ENCODE measurements at places on chromosomes 3 and 15. TPM values are rescaled to one million over a fixed set of nuclear protein-coding genes. Genes with fewer than 3 reads are reported as not detected.

DNA sequence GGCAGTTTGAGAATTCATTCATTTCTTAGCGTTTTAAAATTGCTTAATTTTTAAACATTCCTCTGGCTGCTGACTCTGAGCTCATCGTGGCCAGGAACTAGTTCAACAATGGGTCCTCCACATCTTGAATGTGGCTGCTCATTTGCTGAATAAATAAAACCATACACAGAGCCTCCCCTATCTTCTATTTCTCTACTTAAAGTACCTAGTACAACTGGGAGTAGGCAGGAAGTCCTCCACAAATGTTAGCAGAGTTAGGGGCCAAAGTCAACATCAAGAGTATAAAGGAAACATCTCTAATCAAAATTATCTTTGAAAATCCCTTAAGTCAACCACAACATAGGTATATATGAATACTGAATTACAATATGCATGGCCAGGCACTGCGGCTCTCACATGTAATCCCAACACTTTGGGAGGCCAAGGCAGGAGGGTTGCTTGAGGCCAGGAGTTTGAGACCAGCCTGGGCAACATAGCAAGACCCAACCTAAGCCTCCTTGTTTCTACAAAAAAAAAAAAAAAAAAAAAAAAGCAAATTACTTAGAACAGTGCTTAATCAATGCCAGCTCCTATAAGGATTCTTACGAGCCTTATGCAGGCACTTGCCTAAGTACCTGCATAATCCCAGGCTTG lies 57.5 kb upstream of the LMOD3 start:
- H3K4me1 ChIP-seq: peaks cover 13% of the 10 kb centered on the region
- no peak for DNase-seq
- H3K36me3 ChIP-seq: peaks cover 56% of the 10 kb centered on the region
- no peak overlapping the region for H3K4me3 ChIP-seq

GRCh38 chr3:139310474-139310933 lies 33.3 kb upstream of the MRPS22 start:
- H3K27ac ChIP-seq: no peak overlapping the region
- H3K36me3 ChIP-seq: no peaks in the 10 kb centered on the region
- peaks cover 3% of the 10 kb centered on the region for H3K27me3 ChIP-seq
- no peak overlapping the region for H3K4me3 ChIP-seq

MAP2K1 gene
- 108 TPM for total RNA-seq

STRA6 gene
- not detected for total RNA-seq

DNA sequence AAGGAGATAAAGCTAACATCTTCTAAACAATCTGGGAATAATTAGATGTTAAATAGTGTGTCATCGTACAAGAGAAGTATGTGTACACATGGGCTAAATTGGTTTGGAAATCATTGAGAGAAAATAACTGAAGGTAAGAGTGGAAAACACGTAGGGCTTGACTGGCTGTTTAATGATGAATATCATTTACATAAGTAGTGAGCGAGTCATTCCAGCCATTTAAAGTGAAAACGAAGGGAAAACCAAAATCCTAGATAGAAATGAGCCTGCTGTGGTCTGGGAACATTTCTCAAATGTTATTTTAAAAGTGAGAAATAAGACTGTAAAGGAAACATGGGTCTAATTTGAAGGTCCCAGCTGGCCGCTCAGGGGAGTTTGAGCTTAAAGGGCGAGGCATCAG lies 41.9 kb upstream of the KCNMB2 start:
- no peaks in the 10 kb centered on the region for H3K4me1 ChIP-seq
- no peak overlapping the region for H3K27ac ChIP-seq

DNA sequence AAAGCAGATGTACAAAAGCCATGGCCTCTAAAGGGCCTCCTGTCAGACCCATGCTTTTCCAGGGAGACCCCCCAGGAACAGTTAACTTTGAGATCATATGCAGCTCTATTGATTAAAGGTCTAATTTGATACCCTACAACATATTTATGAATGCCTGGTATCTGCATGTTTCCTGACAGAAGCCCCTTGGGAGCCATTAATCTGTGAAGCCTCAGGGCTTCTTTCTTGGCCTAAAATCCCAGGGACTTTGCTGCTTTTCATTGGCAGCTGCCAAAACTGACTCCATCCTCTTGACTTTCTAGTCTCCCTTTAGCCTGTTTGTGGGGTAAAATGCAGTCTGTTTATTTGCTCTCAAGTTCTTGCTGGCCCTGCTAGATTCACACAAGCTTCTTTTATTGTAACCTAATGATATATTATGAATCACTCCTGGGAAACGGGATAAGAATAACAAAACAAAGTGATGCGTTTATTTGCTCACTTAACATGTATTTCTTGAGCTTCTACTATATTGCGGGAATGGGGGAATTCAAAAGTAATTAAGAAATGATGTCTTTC lies 257.0 kb downstream of the LSAMP start:
- no peak for DNase-seq
- no peaks in the 10 kb centered on the region for H3K36me3 ChIP-seq
- H3K4me3 ChIP-seq: no peak overlapping the region
- no peaks in the 10 kb centered on the region for H3K27me3 ChIP-seq
- no peaks in the 10 kb centered on the region for H3K4me1 ChIP-seq
- H3K27ac ChIP-seq: no peak overlapping the region

- no peak for DNase-seq
- no peaks in the 10 kb centered on the region for H3K4me1 ChIP-seq
- H3K4me3 ChIP-seq: no peak overlapping the region
- H3K27me3 ChIP-seq: no peaks in the 10 kb centered on the region
- no peak overlapping the region for H3K27ac ChIP-seq
Measured at GRCh38 chr3:22121068-22121701, 370.2 kb upstream of the ZNF385D start.

ADCY5 gene
- total RNA-seq: not detected

GNAT1 gene
- total RNA-seq: not detected

DNA sequence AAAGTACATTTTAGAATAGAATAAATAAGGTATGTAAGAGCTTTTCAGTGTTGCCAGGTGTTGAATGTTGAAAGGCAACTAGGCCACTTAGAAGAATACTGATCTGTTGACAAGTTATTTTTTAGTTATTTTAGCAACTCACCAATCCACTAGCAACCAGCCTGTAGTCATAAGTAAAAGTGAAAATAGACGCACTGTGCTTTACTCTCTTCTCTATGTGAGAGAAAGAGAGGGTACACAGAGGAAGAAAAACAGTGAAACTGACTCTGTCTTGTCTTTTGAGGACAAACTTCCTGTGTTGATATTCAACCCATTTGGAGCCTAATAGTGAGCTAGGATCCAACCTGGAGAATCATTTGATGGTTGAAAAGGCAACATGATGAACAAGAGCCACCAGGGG lies 327.1 kb upstream of the GOLIM4 start:
- H3K27ac ChIP-seq: no peak overlapping the region
- no peaks in the 10 kb centered on the region for H3K4me1 ChIP-seq
- H3K4me3 ChIP-seq: no peak overlapping the region
- no peak for DNase-seq

DNA sequence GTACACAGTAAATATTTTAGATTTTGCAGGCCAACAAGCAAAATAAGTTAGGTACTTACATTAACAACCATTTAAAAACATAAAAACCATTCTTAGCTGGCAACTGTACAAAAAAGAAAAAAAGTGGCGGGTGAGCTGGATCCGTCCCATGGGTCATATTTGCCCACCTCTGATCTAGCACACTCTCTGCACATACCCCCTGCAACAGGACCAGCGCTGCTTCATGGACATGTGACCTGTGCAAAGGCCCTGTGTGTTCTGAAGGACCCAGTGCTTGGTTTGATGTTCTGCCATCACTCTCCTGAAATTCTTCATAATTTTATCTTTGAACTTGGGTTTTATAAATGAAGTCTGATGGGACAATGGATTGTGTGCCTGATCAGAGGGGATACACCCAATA lies 72.5 kb upstream of the ACAN start:
- H3K27ac ChIP-seq: no peak overlapping the region
- DNase-seq: no peak
- peaks cover 18% of the 10 kb centered on the region for H3K27me3 ChIP-seq
- H3K36me3 ChIP-seq: no peaks in the 10 kb centered on the region
- no peaks in the 10 kb centered on the region for H3K4me1 ChIP-seq

CLDN1 gene
- total RNA-seq: not detected

DNA sequence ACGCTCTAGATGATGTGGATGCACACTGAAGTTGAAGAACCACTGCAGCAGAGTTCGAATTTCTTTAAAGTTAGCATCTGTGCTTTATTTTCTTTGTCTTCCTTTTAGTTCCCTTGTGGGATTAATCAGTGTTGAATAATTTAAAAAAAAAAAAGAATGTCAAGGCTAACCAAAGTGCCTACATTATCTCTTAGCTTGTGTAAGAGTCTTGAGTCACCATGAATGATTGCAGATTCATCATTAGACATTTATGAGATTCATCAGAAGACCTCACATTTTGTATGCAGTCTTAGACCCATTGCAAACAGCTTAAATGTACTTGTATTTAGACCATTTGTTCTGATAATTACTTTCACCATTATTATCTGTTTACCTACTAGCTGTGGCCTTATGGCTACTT lies 182.2 kb downstream of the FNDC3B start:
- H3K4me1 ChIP-seq: no peaks in the 10 kb centered on the region
- no peak for DNase-seq
- H3K27me3 ChIP-seq: no peaks in the 10 kb centered on the region
- H3K36me3 ChIP-seq: no peaks in the 10 kb centered on the region
- no peak overlapping the region for H3K4me3 ChIP-seq

CLEC3B gene
- total RNA-seq: 0.29 TPM

RSL24D1 gene
- 85.2 TPM for total RNA-seq

PLA2G4B gene
- total RNA-seq: 13.1 TPM

GRCh38 chr15:27062951-27063350 lies 92.0 kb downstream of the GABRG3 start:
- H3K27me3 ChIP-seq: no peaks in the 10 kb centered on the region
- no peak overlapping the region for H3K27ac ChIP-seq
- H3K36me3 ChIP-seq: no peaks in the 10 kb centered on the region
- DNase-seq: no peak
- H3K4me3 ChIP-seq: no peak overlapping the region

DNA sequence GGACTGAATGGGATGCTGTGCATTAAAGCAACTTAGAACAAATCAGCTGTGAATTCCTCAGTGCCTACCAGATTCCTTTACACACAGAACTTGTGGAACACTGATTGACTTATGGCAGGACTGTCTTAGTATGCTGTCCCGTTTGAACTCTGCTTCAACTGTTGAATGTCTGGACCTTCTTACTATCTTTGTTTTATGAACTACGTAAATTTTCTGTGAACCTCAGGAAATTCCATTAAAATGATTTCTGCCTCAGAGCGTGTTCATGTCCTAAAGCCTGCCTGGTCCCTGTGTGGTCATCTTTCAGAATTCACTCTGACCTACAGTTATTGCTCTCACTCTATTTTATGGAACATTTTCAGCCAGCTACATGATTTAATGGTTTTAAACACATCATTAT lies 29.4 kb upstream of the FBN1 start:
- no peak for DNase-seq
- H3K27ac ChIP-seq: no peak overlapping the region
- no peak overlapping the region for H3K4me3 ChIP-seq
- no peaks in the 10 kb centered on the region for H3K4me1 ChIP-seq

DNA sequence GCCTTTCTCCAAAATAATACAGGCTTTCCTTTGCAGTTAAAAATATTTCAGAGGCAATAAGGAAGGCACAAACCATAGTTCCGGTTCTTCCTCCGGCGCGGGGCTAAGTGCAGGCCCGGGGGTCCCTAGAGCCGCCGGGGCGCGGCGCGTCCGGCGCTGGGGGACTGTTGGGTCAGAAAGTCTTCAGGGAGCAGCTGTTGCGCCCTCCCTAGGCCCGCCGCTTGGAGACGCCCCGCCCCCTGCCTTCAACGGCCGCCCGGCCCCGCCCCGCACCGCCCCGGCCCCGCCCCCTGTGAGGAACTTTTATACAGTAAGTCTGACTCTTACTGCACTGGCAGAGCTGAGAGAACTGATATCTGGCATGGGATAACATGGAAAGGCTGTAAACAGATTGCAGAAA lies 283.1 kb upstream of the ARL6 start:
- H3K27ac ChIP-seq: no peak overlapping the region
- H3K4me1 ChIP-seq: no peaks in the 10 kb centered on the region
- no peaks in the 10 kb centered on the region for H3K36me3 ChIP-seq
- DNase-seq: no peak

HGD gene
- 0.26 TPM for total RNA-seq

DNA sequence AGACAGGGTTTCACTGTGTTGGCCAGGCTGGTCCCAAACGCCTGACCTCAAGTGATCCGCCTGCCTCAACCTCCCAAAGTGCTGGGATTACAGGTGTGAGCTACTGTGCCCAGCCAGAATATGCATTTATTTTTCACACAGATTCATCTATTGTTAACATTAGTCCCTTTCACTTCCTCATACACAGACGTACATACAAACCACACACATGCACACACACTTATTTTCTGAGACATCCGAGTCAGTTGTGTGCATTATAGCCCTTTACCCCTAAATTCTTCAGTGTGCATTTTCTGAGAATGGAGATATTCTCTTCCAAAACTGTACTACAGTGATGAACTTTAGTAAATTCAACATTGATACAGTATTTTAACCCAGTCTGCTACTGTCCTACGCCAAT lies 15.0 kb upstream of the MEX3B start:
- DNase-seq: no peak
- H3K27ac ChIP-seq: no peak overlapping the region
- no peaks in the 10 kb centered on the region for H3K4me1 ChIP-seq
- H3K27me3 ChIP-seq: peaks cover 47% of the 10 kb centered on the region
- no peaks in the 10 kb centered on the region for H3K36me3 ChIP-seq

FGF7 gene
- 0.11 TPM for total RNA-seq

GRCh38 chr15:64586259-64586870 lies 126.0 kb downstream of the ZNF609 start:
- H3K4me3 ChIP-seq: no peak overlapping the region
- peaks cover 24% of the 10 kb centered on the region for H3K36me3 ChIP-seq
- H3K27ac ChIP-seq: peak overlapping the region; percentile 10
- peaks cover 43% of the 10 kb centered on the region for H3K4me1 ChIP-seq
- no peaks in the 10 kb centered on the region for H3K27me3 ChIP-seq

ERC2 gene
- total RNA-seq: not detected

ZDHHC3 gene
- total RNA-seq: 62.3 TPM

DNA sequence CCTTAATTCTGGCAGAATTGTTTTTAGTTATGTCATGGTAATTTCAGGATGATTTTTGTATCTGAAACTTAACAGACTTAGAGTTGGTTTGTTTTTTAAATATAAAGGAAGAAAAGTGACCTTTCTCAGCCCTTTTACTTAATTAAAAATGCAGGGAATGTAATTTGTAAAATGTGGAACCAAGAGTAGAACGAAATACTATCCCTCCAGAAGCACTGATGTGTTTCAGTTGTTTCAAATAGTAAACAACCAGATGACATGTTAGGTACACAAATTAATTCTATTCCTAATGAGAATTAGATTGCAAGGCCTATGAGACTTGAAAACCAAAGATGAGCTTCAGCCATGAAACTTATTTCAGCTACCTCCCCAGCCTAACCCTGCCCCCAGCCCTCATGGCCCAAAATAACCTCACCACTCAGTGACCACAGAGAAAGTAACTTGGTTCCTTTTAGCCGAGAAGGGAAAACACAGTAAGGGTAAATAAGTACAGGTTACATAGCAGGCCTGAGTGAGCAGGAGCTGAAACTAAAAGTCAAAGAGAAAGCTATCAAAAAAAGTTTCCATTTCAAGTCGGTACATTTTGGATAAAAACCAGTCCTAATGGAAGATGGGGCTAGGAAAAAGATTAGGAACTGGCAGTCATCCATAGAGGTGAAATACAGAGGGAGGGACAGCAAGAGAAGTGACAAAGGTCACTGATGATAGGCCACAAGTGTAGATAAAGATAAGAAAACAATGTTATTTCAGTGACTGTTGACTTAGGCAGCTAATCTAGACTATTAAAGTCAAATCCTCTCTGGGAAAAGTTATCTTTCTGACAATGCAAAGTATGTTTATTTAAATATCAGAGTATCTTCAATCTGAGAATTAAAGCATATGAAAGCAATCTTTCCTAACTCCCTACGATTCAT lies 23.2 kb downstream of the SENP8 start:
- H3K36me3 ChIP-seq: no peaks in the 10 kb centered on the region
- H3K4me1 ChIP-seq: peaks cover 7% of the 10 kb centered on the region
- peak overlapping the region; percentile 17 for H3K27ac ChIP-seq
- H3K27me3 ChIP-seq: no peaks in the 10 kb centered on the region
- no peak overlapping the region for H3K4me3 ChIP-seq

All from activated CD8-positive, alpha-beta T cell treated with anti-CD3 and anti-CD28 coated beads, Interleukin-2, amount 10 ng/mL, durations not matched to agents 7 days and 5 days (primary cell).